ENCODE measurements at places on chromosomes 16 and 17.

- DNase-seq: no peak
Observed at GRCh38 chr16:68234188-68235107, 1.5 kb downstream of the ESRP2 start.

- no peak for DNase-seq
Observed at GRCh38 chr17:76537578-76538280, at the start of gene CYGB. Gene CYGB (minus strand): TSS chr17:76537709. CDS start chr17:76537542, 167 bp downstream.

GRCh38 chr17:58520843-58521430 lies 6.5 kb upstream of the MTMR4 start:
- no peak for DNase-seq

- no peak for DNase-seq
Observed at GRCh38 chr16:57252148-57252721, 7.2 kb downstream of the ARL2BP start.

DNA sequence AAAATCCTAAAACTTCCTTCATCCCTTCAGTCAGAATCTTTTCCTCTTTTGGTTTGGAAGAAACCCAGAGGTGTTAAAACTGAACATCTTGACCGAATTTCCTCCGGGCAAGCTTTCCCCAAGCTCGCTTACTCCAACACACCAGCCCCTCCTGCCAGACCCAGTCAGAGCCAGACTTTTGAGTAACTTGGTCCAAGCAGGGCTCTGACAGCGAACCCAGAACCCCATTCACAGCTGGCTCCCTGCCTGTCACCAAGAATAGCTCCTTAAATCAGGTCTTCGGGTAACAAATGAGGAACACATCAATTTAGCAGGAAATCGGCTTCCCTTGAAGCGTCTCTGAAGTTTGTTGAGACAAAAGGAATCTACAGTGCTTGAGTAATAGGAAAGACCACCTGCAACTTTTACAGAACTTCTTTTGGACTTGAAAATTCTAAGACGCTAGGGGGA lies 27.3 kb downstream of the GAS7 start:
- no peak for DNase-seq

GRCh38 chr16:12653820-12654392 lies 149.8 kb downstream of the CPPED1 start:
- DNase-seq: no peak

DNA sequence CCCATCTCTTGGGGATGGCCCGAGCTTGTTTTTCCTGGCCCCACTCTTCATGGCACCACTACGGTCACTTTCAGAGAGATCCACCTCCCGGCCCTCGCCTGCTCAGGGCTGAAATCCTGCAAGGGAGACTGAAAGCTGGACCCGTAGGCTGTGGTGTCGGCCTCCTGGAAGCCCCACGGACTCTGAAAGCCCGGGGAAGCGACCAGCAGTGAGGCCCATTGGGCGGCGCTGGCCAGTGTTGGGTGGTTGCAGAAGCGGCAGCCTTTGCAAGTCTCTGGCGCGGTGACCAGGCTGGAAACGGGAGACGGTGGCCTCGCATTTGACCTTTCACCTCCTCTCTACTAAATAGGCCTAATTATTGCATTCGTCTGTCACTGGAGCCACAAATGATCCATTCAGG lies 186.0 kb upstream of the FOXF1 start:
- no peak for DNase-seq

DNA sequence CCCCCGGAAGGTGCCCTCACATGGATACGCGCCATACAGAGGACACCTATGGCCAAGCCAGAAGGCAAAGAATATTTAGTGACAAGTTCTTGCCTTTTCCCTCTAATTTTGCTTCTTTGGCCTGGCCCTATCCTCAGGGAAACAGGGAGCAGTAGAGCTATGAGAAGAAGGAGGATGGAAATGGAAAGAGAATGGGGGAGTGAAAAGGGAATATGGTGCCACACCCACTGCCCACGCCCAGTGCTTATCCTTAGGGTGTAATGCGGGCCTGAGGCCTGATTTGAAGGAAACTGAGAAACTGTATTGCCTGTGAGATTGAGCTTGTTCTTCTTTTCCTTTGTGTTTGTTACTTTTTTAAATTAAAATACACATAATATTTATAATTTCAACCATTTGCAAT lies 255.1 kb downstream of the HS3ST3A1 start:
- no peak for DNase-seq

GRCh38 chr17:37294888-37295287 lies 80.9 kb upstream of the C17orf78 start:
- DNase-seq: no peak

GRCh38 chr16:1277151-1277598 lies 21.3 kb downstream of the TPSD1 start:
- no peak for DNase-seq

DNA sequence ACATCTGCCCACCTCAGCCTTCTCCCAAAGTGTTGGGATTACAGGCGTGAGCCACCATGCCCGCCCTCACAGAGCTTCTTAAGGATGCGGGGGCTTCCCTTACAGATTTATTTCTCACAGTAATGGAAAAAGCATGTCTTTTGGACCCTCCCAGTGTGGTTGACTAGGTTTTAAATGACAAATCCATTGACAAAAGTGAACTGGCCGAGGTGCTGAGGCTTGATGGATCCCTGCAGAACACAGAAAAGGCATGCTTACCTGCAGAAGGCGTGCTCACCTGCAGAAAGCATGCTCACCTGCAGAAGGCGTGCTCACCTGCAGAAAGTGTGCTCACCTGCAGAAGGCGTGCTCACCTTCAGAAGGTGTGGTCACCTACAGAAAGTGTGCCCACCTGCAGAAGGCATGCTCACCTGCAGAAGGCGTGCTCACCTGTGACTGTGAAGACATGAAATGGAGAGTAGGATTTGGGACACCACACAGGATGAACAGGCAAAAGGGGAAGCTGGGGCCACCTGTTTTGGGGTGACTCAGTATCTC lies 15.1 kb upstream of the BBS2 start:
- no peak for DNase-seq

- no peak for DNase-seq
Observed at GRCh38 chr17:67891481-67892119, 66.3 kb downstream of the BPTF start.

DNA sequence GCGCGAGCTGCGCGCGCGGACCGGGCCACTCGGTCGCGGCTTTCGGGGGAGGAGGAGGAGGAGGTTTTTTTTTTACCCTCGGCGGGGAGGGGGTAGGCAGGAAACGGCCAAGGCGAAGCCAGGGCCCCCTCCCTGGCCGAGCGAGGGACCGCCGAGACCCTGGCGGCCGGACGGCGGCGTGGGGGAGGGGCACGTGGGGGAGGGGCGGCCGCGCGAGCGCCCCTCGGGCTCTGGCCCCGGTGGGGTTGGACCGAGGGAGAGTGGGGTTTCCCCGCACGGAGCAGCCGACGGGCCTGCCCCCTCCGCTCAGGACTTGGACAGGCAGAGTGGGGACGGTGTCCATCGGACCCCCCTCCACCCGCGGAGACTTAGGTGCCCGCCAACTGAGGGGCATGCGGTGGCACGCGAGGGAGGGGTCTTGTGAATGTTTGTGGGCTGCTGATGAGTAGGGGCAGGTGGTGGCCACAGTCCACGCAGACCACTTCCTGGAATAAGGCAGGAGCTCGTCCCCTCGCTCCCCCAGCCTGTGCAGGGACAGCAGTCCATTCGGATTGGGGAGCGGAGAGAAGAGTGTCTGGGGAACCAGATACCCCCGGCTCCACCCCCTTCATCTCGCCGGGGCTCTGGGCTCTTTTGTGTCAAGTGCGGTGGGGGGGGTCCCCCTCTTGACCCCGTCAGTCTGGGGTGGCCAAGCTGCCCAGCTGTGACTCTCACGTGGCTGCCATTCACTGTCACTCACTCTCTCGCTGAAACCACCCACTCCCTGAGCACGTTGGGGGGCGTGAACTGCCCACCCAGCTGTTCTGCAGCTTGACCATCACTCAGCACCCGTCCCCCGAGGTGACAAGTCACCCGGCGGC lies 3.0 kb upstream of the CHD3 start:
- DNase-seq: no peak

- no peak for DNase-seq
Observed at GRCh38 chr17:38434178-38434665, 6.0 kb downstream of the ARHGAP23 start.

DNA sequence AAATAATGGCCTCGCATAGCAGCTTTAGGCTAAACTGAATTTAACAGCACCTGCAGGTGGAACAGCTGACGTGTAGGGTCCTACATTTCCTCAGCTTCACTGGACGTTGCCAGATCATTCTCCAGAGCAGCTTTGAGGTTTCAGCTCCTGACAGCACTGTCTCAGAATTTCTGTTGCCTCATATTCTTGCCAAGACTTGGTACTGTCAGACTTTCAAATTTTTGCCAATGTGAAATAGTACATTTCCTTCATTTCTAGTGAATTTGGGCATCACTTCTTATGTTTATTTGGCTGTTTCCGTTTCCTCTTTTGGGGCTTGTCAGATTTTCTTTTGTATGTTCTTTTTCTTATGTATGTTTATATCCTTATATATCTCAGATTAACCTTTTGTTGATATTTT lies 48.7 kb downstream of the MRTFB start:
- no peak for DNase-seq

DNA sequence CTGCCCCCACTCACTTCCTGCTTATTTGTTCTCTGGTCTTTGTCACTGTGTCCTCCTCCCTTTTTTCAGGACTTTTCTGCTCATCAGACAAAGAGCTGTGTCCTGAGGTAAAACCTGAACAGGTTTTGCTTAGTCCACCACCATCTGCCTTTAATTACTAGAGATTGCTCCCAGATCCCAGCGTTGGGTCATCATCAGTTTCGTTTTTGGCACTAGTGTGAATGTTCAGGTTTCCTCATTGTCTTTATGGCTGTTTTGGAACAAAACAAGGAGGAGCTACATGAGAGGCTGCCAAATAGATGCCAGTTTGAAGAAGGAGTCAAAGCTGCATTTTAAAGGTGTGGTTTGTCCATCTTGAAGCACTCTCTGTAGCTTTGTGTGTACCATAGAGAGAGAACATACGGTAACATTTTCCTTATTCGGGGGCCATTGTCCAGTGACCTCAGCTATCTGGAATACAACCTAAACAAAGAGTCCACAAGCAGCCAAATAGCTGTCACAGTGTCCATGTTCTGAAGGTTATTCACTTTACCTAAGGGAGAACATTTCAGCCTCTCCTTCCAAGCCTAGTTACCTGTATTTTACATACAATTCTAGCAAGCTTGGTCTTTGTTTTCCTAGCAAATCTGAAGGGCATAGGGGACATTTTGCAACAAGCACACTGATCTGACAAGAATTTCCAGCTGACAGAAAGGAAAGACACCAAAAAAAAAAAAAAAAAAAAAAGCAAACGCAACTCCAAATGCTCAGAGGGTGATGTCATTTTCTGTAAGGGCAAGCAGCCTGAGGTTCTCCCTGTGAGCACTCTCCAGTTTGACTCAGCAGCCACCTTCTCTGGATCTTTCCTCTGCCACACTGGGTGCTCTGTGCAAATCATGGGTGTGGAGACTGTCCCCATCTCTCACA lies 196.1 kb downstream of the NTN1 start:
- no peak for DNase-seq

GRCh38 chr17:8275421-8276290 lies 12.8 kb upstream of the RANGRF start:
- DNase-seq: no peak

- DNase-seq: no peak
Observed at GRCh38 chr17:8001976-8002720, at the start of gene GUCY2D. Gene GUCY2D (plus strand): TSS chr17:8002615. CDS start chr17:8003048, 433 bp downstream.

Data from pulmonary artery endothelial cell (primary cell).